ENCODE measurements at places on chromosomes 5 and 9.

- no peaks in the 10 kb centered on the region for H3K36me3 ChIP-seq
- no peaks in the 10 kb centered on the region for H3K27me3 ChIP-seq
- H3K4me1 ChIP-seq = no peaks in the 10 kb centered on the region
- H3K4me3 ChIP-seq = no peak overlapping the region
- no peak for DNase-seq
These were observed 384.2 kb downstream of the DTWD2 start for GRCh38 chr5:118604106-118604505.

DNA sequence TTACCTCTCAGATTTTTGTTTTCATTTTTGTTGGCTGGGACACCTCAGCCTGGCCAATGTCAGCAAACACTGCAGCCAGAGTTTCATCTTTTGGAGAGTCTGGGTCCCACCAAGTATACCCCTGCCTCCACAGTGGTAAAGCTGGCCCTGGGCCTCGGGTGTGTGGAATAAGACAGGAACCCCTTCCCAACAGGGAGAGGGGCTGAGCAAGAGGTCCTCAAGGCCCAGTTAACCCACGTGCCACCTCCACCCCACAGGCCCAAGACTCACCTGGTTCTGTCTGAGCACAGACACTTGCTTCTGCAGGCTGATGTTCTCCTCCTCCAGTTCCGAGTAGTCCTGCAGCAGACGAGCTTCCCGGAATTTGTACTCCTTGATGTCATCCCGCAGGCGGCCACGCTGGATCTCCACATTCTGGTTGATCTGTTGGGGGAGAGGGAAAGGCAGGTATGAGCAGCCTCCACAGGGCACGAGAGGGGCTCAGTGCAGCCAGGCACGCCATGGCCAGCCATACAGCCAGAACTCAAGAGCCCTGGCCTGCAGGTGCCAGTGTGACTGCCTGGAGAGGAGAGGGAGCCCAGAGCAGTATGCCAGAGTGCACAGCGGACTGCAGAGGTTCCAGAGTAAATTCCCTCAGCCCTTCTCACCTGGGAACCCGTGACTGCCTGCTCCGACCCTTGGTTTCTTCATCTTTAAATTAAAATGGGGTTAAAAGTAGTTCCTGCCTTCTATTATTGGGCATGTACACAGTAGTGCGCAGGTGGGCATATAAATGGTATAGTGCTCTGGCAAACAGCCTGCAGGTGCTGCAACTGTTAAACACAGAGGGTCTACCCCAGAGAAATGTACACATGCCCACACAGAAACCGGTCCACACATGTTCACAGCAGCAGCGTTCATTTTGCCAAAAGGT, 42.0 kb downstream of the BICD2 start:
- no peak for DNase-seq
- no peak overlapping the region for H3K4me3 ChIP-seq
- H3K27me3 ChIP-seq = no peaks in the 10 kb centered on the region
- peaks cover 40% of the 10 kb centered on the region for H3K36me3 ChIP-seq

DNA sequence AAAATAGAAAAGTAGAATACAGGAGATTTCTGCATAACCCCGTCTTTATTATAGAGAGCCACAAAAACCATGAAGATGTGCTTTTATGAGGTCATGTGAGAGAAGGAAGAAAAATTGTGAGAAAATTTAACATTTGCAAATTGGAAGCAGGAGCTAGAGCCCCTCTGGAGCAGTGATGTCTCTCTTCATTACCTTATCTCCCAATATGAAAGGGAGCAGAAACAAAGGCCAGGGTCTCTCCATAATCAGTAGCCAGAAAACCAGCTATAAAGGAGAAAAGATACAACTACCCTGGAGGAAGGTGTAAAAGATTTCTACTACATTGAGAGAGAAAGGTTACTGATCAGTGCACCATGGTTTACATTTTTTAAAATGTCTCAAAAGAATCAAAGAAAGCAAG, 53.2 kb upstream of the ITGA1 start:
- H3K36me3 ChIP-seq = no peaks in the 10 kb centered on the region
- H3K27ac ChIP-seq = no peak overlapping the region
- no peak overlapping the region for H3K4me3 ChIP-seq
- H3K27me3 ChIP-seq = no peaks in the 10 kb centered on the region

DNA sequence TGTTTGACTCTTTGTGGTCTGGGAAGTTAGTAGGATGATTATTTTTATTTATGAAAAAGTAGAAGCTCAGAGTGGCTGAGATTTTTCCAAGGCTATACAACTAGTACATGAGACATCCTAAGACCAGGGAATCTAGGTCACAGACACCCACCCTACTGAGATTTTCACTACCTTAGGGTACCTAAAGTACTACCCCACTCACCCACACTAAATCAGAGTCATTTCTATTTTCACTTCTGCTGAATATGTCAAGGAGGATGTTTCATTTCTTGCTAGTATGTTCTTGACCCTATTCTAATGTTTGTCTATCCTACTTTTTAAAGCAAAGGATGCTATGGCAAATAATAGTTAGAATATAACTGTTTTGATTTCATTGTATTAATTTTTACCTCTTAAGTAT, 206.0 kb downstream of the ATP10B start:
- H3K36me3 ChIP-seq = no peaks in the 10 kb centered on the region
- no peaks in the 10 kb centered on the region for H3K27me3 ChIP-seq

- no peaks in the 10 kb centered on the region for H3K36me3 ChIP-seq
- H3K4me3 ChIP-seq = peak overlapping the region; percentile 49
- H3K27me3 ChIP-seq = no peaks in the 10 kb centered on the region
- H3K27ac ChIP-seq = peak overlapping the region; percentile 65
These were observed 53.2 kb downstream of the ZNF474 start for GRCh38 chr5:122182491-122182921.

GRCh38 chr9:5910413-5911057, 19.8 kb downstream of the MLANA start:
- no peak overlapping the region for H3K4me3 ChIP-seq
- DNase-seq = no peak
- no peaks in the 10 kb centered on the region for H3K27me3 ChIP-seq
- H3K4me1 ChIP-seq = no peaks in the 10 kb centered on the region
- no peak overlapping the region for H3K27ac ChIP-seq
- no peaks in the 10 kb centered on the region for H3K36me3 ChIP-seq

DNA sequence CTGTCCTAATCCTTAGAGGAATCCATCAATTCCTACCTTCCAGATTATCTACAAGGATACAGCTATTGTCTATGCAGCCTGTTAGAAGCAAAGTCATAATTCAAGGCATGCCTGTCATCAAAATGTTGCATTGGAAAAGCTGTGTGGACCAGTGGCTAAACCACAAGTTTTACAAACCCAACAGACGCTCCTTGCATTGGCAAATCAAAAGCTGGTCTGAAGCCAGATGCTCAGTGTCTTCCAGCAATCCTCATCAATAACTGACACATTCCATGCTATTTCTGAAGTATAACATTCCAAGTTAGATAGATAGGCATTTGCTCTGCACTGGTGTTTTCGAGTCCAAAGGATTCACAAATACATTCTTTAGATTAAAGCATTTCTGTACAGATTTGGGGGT, 213.6 kb downstream of the EBF1 start:
- H3K27me3 ChIP-seq = no peaks in the 10 kb centered on the region
- no peak overlapping the region for H3K4me3 ChIP-seq
- no peak for DNase-seq
- H3K36me3 ChIP-seq = no peaks in the 10 kb centered on the region
- H3K27ac ChIP-seq = no peak overlapping the region

- no peak for DNase-seq
- H3K27ac ChIP-seq = no peak overlapping the region
- no peaks in the 10 kb centered on the region for H3K4me1 ChIP-seq
- no peak overlapping the region for H3K4me3 ChIP-seq
- no peaks in the 10 kb centered on the region for H3K27me3 ChIP-seq
These were observed 1290.2 kb upstream of the WWC1 start for GRCh38 chr5:167001246-167001645.

GRCh38 chr5:147073098-147073497, 161.7 kb upstream of the STK32A start:
- H3K4me3 ChIP-seq = no peak overlapping the region
- no peaks in the 10 kb centered on the region for H3K27me3 ChIP-seq
- no peak for DNase-seq
- no peaks in the 10 kb centered on the region for H3K36me3 ChIP-seq
- H3K27ac ChIP-seq = no peak overlapping the region
- H3K4me1 ChIP-seq = no peaks in the 10 kb centered on the region

DNA sequence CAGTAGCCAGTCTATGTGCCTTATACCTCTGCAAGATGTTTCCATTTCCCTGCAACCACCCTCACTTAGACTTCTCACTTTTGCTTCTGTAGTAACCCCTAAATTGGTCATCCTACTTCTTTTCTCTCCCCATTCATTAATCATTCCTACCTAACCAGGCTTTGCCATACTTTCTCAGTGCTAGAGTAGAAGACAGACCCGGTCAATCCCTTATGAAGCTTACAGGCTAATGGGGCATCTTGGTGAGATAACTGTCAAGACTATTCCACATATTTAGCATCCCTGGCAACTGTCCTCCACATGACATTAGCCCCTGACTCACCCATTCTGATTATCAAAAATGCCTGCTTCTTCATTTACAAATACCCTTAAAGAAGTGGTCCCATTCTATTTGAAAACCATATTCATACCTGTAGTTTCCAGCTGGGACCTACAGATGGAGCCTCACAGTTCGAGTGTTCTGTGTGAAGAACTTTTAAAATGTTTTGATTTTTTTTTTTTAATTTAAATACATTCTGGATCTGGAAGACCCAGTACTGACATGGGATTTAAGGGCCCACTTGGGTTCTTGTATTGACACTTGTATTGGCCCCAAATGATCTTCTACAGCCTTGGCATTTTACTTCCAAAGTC, 21.0 kb downstream of the F2RL2 start:
- peaks cover 2% of the 10 kb centered on the region for H3K4me1 ChIP-seq
- H3K36me3 ChIP-seq = no peaks in the 10 kb centered on the region
- H3K27ac ChIP-seq = no peak overlapping the region
- H3K27me3 ChIP-seq = no peaks in the 10 kb centered on the region

DNA sequence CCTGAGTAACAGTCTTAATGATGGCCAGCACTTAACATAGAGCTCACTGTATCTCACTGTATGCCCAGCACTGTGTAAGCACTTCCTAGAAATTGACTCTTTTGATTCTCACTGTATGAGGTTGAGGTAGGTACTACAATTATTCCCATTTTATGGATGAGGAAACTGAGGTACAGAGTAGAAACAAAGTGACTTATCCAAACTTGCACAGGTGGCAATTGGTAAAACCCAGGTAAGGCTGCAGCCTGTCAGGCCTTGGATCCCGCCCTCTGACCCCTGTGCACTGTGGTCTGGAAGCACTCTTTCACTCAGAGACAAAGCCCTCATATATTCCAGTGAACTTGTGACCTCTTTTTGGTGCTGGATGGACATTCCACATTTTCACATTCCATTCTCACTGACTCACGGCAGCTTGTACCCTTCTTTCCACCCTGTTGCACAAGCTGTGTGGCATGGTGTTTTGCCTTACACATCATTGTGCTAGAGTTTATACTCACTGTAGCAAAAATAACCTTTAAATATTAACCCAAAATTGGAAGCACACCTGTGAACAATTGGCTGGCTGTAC, 21.7 kb downstream of the ANKRD55 start:
- H3K36me3 ChIP-seq = no peaks in the 10 kb centered on the region
- no peak overlapping the region for H3K4me3 ChIP-seq
- H3K27me3 ChIP-seq = no peaks in the 10 kb centered on the region
- peaks cover 16% of the 10 kb centered on the region for H3K4me1 ChIP-seq

DNA sequence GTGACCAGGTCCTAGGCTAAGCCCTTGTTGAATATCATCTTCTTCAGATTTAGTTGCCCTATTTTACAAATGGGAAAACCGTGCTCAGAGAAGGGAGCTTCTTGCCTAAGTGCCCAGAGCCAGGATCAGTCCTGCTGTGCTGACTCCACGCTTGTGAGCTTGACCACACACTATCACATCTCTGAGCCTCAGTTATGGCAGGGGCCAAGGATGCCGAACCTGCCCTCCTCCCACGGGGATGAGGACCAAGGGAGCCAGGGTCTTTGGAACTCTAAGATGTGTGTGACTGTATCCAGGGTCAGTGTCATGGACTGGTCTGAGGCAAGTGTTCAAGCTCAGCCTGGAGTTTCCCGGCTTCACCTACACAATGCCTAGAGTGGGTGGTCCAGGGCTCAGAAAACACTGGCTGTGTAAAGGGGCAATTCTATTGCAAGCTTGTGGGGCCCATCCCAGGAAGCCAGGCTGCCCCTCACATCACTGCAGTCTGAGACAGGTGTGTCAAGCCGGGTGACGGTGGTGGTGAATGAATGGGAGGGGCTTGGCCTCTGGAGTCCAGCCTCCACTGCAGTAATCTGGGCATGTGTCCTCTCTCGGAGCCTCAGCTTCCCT, 235.7 kb downstream of the PBX3 start:
- no peak overlapping the region for H3K27ac ChIP-seq
- no peaks in the 10 kb centered on the region for H3K27me3 ChIP-seq
- no peak overlapping the region for H3K4me3 ChIP-seq
- no peak for DNase-seq
- H3K36me3 ChIP-seq = no peaks in the 10 kb centered on the region
- H3K4me1 ChIP-seq = no peaks in the 10 kb centered on the region

DNA sequence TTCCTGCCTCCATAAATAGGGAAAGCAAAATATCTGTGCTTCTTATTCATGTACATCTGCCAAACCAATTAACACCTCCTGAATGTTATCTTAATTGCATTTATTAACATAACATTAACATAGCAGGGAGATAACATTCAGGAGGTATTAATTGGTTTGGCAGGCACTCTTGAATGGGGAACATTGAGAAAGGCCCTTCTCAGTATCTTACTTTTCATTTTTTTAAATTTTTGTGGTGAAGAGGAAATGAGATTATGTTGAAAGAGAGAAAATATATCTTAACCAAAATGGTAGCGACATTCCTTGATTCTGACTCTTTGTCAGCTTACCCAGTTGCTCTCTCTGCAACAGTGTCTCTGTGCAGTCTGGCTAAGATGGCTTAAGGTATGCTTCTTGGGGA, 100.4 kb upstream of the TLE1 start:
- H3K27ac ChIP-seq = no peak overlapping the region
- no peak for DNase-seq
- no peaks in the 10 kb centered on the region for H3K36me3 ChIP-seq
- no peaks in the 10 kb centered on the region for H3K27me3 ChIP-seq
- H3K4me3 ChIP-seq = no peak overlapping the region

All from thoracic aorta (tissue), 2 donors.